GM23248 (cell line): ENCODE measurements at places on chromosomes 4 and X. TPM values are rescaled to one million over a fixed set of nuclear protein-coding genes. Genes with fewer than 3 reads are reported as not detected.
A peak's percentile ranks its signal among the peaks of the same experiment; 100 is the strongest.

The SPANXN3 gene
- total RNA-seq = not detected in 2 replicates

The TLR10 gene
- not detected in 2 replicates for total RNA-seq

The CXorf49 gene
- not detected in 2 replicates for total RNA-seq

The SLC38A5 gene
- total RNA-seq = 34.5 and 35.3 TPM in 2 replicates

The POLA1 gene
- 6.7 and 9.0 TPM in 2 replicates for total RNA-seq

The STATH gene
- total RNA-seq = not detected in 2 replicates

The GUF1 gene
- total RNA-seq = 12.3 and 18.2 TPM in 2 replicates

The SULT1B1 gene
- 2.6 TPM in 1 of 2 replicates, not detected in the other for total RNA-seq

DNA sequence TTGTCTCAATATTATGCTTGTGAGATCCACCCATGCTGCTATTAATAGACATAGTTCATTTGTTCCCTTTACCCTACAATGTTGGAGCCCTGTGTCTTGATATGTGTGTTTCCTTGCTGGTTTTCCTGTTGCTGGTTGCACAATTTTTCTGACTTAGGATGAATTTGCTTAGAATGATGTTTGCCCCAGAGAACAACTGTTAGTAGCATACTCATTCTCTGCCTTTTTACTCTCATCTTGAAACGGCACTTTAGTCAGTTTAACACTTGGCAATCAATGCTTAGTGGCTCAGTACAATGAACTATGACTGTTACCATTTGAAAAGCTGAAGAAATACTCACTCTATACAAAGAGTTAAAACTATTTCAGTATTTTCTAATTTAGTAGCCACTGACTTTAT lies 158.8 kb upstream of the NDST4 start:
- DNase-seq = no peak

DNA sequence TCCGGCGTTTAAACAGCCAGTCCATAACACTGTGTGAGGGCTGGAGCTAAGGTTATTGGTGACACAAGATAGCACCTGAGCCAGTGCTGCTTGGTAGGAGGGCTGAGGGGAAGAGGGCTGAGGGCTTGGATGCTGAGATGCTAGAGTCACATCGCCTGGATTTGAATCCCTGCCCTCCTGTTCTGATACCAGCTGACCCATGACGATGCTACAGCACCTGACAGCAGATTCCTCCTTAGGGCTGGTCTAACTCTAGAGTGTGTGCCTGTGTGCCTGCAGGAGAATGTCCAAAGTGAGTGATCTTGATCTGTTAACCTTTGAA lies 102.5 kb downstream of the PTTG2 start:
- no peak for DNase-seq

GRCh38 chr4:8380511-8381415 lies 59.8 kb downstream of the ACOX3 start:
- no peak for DNase-seq

GRCh38 chr4:30833206-30833605 lies 113.0 kb downstream of the PCDH7 start:
- DNase-seq = no peak

DNA sequence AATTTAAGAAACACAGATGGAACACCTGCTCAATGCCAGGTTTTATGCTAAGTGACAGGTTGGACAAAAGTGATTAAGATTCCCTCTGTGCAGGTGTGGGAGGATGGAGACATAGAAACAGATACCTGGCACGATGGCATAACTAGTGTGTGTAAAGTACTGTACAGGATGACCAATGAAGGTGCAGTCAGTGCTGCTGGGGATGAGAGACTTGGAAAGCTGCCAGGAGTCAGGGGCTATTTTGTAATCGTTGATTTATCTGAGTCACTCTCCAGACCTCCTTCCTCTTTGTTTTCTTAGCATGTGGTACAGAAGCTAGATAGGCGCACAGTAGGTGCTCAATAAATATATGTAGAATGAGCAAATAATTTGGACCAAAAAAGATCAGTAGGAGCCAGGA lies 58.2 kb downstream of the CWH43 start:
- no peak for DNase-seq

GRCh38 chr4:186037692-186038658 lies 31.0 kb upstream of the TLR3 start:
- DNase-seq = peak; percentile 69

GRCh38 chrX:80602036-80602860 lies 182.0 kb downstream of the TENT5D start:
- DNase-seq = peak; percentile 30

- DNase-seq = no peak
These were observed 203.9 kb upstream of the GRID2 start for GRCh38 chr4:92099861-92100260.

DNA sequence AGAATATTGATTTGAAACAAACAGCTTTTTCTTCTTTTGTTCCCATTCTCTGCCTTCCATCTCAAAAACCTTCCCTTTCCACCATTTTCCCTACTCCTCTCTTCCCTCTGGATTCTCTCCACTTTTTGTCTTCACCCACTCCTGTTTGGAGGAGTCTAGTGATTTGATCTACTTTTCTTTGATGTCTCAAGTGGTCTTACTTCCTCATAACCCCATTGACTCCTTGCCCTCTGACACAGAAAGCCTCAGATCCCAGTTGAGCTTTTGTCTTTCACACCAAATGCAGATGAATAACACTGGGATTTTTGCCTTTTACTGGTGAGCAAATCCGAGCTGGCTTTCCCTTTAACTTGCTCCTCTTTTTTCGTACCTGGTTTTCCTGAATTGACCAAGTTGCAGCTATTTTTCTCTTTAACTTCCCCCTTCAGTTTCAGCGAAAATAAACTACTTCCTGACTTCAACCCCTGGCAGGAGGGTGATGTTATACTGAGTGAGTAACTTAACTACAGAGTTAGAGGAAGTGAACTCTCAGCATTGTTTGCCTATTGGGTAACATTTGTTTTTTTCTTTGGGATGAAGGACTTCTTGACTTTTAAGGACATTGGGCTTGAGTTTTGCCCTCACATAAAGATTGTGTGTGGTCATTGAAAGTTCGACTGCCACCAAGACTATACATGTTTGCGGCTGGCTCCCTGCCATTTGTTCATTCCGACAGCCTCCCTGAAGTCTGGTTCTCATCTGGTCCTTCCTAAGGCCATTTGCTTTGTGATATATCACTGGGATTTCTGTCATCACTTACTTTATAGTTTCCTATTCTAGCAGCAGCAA lies 392.8 kb upstream of the NR3C2 start:
- DNase-seq = peak; percentile 68

- no peak for DNase-seq
These were observed 84.1 kb downstream of the SLC16A2 start for GRCh38 chrX:74505437-74505836.

- DNase-seq = no peak
These were observed 357.9 kb downstream of the UNC5C start for GRCh38 chr4:95190751-95191436.

DNA sequence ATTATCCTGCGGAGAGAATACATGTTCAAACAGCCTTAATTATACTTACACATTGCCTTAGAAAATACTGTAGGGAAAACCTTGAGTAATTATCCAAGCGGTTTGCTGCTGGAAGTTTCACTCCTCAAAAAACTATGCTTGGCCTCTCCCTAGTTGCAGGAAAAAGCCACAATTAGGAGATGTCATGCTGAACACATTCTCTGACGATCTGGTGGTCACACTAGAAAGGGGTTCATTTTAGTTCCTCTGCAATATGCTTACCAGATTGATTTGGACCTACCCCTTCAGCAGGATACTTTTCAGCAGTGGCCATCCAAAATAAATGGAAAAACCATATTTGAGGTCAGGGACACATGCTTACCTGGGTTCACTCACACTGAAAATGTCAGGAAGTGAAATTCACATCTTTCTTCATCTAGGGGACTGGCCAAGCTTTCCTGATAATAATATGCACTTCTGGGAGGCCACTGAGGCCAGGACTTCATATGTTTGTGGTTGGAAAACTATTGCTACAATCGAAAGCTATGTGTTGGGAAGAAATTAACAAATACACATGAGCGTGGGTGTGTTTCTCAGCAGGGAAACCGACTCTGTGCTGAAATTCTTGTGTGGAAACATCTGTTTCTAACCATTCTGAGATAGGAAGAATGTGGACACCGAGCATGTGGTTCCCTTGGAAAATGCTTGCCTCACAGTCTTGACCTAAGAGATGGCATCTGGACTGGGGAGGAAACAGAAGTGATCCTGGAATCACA lies 68.8 kb downstream of the ATXN3L start:
- peak; percentile 90 for DNase-seq

GRCh38 chrX:110863883-110864282 lies 68.3 kb upstream of the CHRDL1 start:
- DNase-seq = no peak

- DNase-seq = no peak
These were observed 50.0 kb downstream of the COMMD8 start for GRCh38 chr4:47413521-47413920.

GRCh38 chrX:11193035-11193469 lies 81.9 kb downstream of the HCCS start:
- peak; percentile 17 for DNase-seq
